ENCODE measurements at places on chromosomes 1 and 21.

- DNase-seq: no peak
Observed at GRCh38 chr1:20733360-20733975, 965 bp upstream of the SH2D5 start.

DNA sequence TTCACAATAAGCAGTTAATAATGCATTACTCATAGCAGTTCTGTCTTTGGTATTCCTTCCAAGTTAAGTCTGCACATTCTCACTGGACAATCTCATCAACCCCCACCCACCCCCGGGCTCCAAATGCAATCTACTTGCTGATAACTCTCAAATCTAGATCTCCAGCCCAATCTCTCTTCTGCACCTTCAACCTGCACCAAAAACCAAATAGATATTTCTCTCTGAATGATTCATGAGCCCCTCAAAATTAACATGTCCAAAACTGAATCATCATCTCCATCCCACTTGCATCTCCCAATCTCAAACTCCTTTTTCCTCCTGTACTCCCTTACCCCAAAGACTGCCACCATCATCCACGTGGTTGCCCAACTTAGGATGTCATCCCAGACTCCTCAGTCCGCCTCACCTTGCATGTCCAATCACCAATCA, 2.7 kb downstream of the DOCK7 start:
- no peak for DNase-seq

DNA sequence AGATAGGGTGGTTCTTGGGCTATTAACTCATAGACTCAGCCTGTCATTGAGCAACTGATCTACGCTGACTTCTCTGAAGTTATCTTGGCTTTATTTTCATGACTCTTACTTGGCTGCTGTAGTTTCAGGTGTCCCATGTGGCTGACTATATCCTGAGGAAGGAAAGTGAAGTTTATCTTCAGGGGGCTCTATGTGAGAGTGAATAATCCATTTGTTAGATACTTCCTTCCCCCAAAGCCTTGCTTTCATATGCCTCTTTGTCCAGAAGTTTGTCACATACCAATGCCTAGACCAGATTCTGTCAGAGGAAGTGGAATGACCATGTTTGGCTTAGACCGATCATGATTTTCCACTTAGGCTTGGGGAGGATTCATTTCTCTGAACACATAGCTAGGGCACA, 27.9 kb upstream of the C1orf87 start:
- no peak for DNase-seq

DNA sequence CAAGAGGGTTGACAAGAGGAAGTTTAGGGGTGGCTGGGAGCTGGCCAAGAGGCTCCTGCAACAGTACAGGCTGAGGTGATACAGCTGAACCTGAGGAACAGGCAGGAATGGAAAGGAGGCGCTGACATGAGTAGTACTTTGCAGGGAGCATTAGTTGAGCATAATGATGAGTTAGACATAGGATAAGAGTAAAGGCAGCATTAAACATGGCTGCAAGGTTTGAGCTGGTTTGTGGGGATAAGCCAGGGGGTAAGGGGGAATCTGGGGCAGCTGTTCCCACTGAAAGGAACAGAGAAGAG, 20.6 kb downstream of the SLC30A10 start:
- DNase-seq: no peak

DNA sequence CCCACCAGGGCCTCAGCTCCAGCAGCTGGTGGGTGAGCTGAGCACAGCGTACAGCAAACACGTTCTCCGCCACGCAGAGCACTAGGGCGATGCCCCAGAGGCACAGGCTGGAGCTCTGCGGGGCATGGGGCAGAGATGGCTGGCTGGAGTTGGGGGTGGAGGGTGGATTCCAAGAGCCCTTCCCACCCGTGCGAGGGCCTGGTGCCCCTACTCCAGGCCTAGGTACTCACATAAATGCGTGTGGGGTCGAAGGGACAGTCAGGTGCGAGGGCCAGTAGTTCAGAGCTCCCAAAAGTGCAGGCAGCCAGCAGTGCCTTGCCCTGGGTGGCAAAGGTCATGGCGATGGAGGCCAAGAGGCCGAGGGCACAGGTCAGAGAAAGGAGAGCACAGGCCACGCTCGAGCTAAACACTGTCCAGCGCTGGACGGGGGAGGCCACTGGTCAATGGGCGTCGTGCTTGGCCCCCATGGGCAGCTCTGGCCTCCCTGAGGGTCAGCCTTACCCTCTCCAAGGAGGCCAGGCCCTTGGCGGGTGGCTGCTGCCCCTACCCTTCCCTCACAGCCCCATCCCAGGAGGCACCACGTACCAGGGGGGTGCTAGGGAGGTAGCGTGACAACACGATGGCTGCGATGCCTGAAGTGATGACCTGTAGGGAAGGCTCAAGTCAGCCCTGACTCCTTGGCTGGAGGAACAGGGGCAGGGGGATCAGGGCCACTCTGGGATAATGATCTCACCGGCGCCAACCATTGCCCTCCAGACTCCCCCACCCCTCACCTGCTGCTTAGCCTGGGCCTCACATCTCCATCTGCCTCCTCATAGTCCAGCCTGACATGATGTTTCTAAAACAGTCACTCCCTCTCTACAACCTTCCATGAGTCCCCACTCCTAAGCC, 5.6 kb downstream of the TMEM54 start:
- no peak for DNase-seq

GRCh38 chr1:175708787-175709186, 34.6 kb downstream of the TNR start:
- no peak for DNase-seq

DNA sequence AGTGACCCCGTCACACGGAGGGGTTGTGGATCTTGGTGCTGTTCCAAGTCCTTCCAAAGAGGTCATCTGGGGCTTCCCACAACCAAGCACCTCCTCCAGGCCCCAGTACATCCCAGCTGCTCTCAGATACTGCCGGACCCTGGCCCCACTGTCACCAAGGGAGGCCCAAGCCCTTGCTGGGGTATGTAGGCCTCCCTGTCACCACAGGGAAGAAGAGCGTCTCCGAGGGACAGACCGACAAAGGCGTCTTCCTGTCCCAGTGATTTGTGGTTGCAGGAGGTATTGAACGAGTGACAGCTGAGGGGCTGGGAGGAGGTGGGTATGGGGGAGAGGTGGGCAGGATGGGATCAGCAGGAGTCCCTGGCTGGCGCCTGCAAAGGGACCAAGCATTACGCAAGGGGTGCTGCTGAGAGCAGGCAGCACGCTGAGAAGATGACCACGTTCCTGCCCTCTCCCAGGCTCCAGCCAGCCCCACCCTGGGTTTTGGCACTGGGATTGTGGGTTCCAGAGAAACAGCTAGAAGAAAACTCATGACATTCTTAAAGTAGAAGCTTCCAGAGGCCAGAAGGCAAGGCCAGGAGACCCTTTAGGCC, 29.7 kb downstream of the LRP8 start:
- no peak for DNase-seq

DNA sequence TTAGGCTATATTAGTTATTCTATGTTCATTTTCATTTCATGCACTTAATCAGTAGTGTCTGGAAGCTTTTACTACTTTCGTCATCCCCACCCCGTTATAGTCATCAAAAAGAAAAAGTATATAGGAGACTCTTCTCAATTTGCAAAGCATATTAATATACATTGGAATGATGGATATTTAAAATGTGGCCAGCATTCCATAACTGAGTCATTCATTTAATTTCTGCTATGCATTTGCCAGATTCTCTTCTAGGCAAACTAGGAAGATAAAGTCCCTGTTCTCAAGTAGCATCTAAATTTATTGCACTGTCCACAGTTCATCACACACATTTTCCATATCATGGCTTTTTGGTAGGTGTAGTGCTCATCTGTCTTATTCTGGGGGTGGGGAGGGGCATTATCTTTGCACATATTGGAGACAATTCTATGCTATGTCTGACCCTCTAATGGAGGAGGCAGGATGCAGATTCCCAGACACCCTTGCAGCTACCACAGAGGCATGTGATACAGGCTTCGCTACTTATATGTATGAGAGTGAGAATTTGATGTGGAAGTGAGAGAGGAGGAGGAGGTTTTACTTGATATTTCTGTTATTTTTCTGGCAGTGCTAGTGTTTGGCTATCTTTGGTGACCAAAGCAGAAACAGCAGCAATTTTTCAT, 125.8 kb downstream of the CTH start:
- no peak for DNase-seq

GRCh38 chr1:25106352-25106751, 126.0 kb downstream of the SYF2 start:
- DNase-seq: no peak

DNA sequence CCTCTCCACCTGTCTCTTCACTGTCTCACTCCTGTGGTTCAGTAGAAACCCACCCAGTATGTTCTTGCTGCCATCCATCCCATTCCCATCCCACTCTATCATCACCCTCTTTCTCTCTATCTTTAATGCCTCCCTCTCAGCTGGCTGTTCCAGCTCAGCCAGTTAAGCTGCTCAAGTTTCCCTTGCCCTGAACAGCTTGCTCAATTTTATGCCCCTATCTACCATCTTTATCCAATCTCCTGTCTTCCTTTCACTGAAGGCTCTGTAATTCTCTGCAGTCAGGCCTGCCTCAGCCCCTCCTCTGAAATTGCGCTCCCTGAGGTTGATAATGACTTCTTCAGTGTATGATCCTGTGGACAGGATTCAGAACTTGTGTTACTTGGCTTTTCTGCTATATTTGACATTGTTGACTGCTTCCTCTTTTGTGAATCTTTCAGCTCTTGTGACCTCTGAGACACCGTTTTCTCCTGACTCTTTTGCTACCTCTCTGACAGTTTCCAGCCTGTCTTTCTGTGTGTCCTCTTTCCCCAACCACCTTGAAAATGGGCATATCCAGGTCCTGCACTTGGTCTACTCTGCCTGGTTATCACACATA, 13.9 kb upstream of the BCAR3 start:
- no peak for DNase-seq

DNA sequence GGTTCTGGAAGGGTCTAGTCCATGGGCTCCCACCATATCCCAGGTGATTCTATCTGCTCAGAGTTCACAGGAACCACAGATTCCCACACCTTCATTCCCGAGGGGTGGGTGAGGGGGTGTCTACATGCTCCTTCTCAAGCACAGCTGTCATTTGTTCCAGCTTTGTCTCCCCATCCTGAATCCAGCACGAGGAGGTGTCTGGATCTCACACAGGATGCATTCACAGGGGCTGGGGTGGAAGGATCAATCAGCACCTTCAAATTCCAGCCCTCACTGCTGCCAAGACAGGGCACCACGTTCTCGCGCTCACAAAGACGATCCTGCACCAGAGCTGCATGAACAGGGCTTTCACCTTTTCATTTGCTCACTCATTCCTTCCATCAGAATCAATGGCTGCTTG, 52.7 kb downstream of the TCP10L start:
- DNase-seq: no peak

DNA sequence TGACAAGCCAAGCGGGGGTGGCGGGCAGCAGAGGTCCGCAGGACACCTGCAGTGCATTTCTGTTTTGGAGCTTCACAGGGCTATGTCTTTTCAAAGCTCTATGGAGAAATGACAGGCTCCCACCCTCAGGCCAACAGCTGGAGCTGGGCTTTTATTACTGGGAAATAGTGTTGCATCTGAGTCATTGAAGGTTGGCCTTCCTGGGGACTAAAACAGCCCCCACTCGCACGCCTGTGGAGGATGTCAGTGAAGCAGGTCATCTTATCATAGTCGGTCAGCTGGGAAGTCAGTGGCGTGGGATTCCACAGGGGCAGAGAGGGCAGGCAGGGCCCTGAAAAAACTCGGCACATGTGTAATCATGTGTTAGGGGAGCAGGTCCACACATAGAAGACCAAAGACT, 55.3 kb downstream of the NTPCR start:
- DNase-seq: no peak

- no peak for DNase-seq
Observed at GRCh38 chr1:1058921-1059493, 15.1 kb downstream of the RNF223 start.

- DNase-seq: no peak
Observed at GRCh38 chr1:229155472-229155871, 115.4 kb upstream of the RAB4A start.

- DNase-seq: no peak
Observed at GRCh38 chr1:45097944-45098343, 85.9 kb downstream of the UROD start.

DNA sequence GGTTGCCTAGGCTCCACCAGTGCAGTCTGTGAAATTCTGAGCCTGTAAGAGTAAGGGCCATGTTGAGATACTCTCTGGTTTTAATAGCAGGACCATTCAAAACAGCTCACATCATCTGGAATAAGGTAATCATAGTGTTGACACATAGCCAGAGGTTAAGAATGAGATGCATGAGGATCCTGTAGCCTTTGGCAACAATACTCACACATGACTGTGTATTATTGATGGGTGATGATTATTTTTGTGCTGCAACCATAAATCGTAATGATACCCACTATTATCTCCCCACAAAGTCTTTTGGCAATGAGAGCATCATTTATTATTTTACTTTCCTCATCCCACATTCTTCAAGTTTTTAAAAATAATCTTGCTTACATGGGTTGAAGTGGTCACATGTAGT, 35.5 kb downstream of the KCNK2 start:
- no peak for DNase-seq

DNA sequence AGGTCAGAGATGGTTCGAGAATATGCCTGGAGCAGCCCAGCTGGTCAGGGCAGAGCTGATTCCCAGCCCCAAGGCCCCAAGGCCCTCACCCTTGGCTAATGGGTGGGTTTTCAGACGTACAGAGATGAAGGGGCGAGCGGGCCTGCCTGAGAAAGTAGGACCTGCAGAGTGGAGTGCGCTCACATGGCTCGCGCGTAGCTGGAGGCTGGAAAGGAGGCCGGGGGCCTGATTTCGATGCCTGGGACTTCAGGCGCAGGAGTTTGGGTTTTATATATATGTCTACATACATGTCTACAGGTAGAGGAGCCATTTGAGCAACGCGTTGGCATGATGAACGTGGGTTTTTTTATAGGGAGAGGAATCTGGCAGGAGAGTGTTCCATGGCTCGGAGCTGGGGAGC, 8.9 kb downstream of the COQ8A start:
- DNase-seq: no peak

DNA sequence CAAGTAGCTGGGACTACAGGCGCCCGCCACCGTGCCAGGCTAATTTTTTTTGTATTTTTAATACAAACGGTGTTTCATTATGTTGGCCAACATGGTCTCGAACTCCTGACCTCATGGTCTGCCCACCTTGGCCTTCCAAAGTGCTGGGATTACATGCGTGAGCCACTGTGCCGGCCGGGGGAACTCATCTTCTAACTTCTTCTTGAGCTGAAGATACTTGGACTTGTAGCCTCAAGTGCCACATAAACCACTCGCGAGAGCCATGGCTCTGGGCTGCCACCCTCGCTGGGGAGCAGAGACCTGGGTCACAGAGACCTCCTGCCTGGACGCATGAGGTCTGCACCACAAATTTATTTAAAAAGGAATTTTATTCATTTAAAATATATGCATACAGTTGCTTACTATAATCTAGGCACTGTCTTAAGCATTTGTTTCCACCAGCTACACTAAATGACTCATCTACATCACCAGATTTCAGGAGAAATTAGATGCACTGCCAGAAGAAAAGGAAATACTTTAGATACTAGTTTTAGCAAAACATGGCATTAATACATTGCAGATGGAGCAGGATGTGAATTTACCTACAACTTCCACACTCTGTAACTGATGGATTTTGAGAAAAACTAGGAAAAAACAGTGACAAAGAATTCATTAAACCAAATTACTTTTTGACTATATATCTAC, 29.9 kb upstream of the PUM1 start:
- DNase-seq: no peak

Measured in NCI-H2081 treated with DMSO at 0.1 percent for 48 hours (cell line).